HepG2 (cell line): ENCODE measurements at places on chromosomes 6 and 20. TPM values are rescaled to one million over a fixed set of nuclear protein-coding genes. Genes with fewer than 3 reads are reported as not detected.

DNA sequence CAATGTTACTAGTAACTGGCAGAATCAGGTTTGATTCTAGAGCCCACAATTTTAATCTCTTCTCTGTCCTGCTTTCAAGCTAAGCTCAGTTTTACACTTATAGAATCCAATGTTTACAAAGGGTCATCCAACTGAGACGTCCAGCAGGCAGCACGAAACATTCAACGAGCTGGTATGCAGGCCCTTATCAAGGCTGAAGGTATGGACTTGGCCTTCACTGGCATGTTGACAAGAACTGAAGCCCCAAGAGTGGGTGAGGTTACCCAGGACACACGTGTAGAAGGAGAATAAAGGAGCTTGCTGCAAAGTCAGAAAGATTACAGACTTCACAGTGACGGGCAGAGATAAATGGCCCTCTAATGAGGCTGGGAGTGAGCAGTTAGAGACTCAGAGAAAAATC is 187.4 kb downstream of the KIF16B start:
- no peaks in the 10 kb centered on the region; the same call in 2 of the 3 replicates for H3K36me3 ChIP-seq
- H3K4me1 ChIP-seq: no peaks in the 10 kb centered on the region
- no peak overlapping the region for H3K4me3 ChIP-seq
- no peaks in the 10 kb centered on the region for H3K27me3 ChIP-seq

GRCh38 chr6:148231572-148231971 is 111.1 kb upstream of the SASH1 start:
- no peaks in the 10 kb centered on the region for H3K36me3 ChIP-seq
- no peak for DNase-seq
- 0 out of 3 replicates have a peak, but pooled peaks cover 2% of the 10 kb centered on the region for H3K27me3 ChIP-seq
- H3K27ac ChIP-seq: no peak overlapping the region

- no peak for DNase-seq
- H3K4me1 ChIP-seq: no peaks in the 10 kb centered on the region
- no peak overlapping the region for H3K27ac ChIP-seq
- no peak overlapping the region for H3K4me3 ChIP-seq
- H3K36me3 ChIP-seq: no peaks in the 10 kb centered on the region
- no peaks in the 10 kb centered on the region for H3K27me3 ChIP-seq
Observed at GRCh38 chr6:23272536-23272935, 703.2 kb downstream of the HDGFL1 start.

DNA sequence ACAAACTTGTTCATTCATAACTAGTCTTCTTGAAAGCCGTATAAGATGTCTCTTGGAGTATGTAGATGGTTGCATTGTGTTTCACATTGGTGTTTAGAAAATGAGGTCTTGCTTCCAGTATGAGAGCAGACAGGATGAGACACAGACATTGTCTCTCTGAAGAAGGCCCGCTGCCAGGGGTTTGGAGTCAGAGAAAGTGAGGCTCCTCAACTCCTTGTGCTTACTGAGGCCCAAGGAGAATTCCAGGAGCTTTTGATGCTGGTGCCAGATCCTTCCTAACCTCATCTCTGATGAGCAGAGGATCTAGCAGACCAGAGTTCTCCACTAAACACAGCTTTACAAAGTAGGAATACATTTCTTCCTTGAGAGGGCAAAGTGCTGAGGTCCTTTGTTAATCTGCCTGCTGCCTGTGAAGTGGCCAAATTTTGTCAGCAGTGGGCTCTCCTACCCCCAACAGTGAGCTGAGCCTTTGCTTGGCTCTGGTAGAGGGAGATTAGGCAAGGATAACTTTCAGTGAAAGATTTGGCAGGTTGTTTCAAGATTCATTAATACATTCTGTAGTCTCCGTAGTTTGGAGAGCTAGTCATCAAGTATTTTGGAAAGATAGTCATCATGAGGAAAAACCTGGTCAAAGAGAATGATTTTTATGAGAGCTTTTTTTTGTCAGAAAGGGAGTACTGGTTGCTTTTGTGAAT is 9.7 kb downstream of the MAPRE1 start:
- no peak overlapping the region for H3K27ac ChIP-seq
- no peak for DNase-seq
- H3K36me3 ChIP-seq: peaks cover 69% of the 10 kb centered on the region
- no peaks in the 10 kb centered on the region for H3K4me1 ChIP-seq

- DNase-seq: no peak
- H3K4me3 ChIP-seq: no peak overlapping the region
- peaks cover 23% of the 10 kb centered on the region for H3K4me1 ChIP-seq
Observed at GRCh38 chr6:21144928-21145327, 448.6 kb upstream of the SOX4 start.

The HTR1B gene
- not detected in 2 replicates for total RNA-seq
